Thoracic aorta (tissue), 2 donors: ENCODE measurements at places on chromosomes 1 and 21.

DNA sequence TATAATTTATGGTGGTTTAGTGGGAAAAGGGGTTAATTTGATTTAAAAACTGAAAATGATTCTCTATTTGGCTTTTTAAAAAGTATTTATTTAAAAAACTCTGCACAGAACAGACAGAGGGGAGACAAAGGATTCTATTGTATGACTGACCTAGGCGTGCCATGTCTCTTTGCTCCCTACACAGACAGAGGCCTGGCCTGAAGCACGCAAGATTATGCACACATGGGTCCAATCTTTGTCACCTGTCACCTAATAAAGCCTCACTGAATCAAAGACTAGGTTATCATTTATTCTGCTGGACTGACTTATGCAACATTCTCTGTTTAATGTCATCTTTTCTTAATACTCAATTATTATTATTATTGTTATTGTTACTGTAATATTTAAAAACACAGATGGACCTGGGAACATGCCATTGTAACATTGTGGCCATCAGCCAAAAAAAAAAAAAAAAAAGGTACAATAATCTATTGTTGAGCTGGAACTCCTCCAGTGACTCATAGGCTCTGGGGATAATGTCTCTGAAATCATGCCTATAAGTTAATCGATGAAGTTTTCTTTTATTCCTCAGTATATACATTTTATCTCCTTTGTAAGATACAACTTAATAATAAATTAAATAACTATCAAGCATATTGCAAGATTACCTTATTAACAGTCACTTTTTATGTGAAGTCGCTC is 112.1 kb downstream of the RUNX1 start:
- DNase-seq: no peak

GRCh38 chr1:113303267-113303666 is 87.0 kb upstream of the MAGI3 start:
- DNase-seq: no peak

DNA sequence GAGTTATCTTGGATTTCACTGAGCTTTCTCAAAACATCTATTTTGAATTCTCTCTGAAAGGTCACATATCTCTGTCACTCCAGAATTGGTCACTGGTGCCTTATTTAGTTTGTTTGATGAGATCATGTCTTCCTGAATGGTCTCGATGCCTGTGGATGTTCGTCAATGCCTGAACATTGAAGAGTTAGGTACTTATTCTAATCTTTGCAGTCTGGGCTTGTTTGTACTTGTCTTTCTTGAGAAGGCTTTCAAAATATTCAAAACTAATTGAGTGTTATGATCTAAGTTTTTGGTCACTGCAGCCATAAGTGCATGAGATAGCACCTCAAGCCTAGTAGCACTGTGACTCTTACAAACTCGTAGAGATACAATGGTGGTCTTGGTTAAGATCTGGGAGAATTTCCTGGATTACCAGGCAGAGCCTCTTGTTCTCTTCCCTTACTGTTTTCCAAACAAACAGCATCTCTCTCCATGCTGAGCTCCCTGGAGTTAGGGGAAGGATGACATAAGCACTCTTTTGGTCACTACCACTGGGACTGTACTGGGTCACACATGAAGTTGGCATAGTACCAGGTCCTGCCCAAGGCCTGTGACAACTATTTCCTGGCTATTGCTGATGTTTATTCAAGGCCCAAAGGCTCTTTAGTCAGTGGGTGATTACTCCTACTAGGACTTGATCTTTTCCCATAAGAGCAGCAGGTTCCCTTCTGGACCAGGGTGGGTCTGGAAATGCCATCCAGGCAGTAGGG is 25.6 kb downstream of the SLC22A15 start:
- DNase-seq: no peak

- no peak for DNase-seq
Measured at GRCh38 chr1:26302733-26303405, 3.6 kb downstream of the UBXN11 start.

GRCh38 chr21:21957490-21957889 is 959.3 kb downstream of the NCAM2 start:
- DNase-seq: no peak

GRCh38 chr1:21912038-21912758 is 24.9 kb downstream of the HSPG2 start:
- DNase-seq: no peak

GRCh38 chr1:221035662-221036153 is 156.5 kb downstream of the HLX start:
- no peak for DNase-seq

- DNase-seq: no peak
Measured at GRCh38 chr1:202807926-202808757, at the start of gene KDM5B. Gene KDM5B (minus strand): TSS chr1:202808421. CDS start chr1:202808305, 116 bp downstream.

GRCh38 chr1:213968146-213968825 is 19.5 kb upstream of the PROX1 start:
- no peak for DNase-seq

GRCh38 chr1:233673947-233674431 is 60.1 kb downstream of the KCNK1 start:
- no peak for DNase-seq

DNA sequence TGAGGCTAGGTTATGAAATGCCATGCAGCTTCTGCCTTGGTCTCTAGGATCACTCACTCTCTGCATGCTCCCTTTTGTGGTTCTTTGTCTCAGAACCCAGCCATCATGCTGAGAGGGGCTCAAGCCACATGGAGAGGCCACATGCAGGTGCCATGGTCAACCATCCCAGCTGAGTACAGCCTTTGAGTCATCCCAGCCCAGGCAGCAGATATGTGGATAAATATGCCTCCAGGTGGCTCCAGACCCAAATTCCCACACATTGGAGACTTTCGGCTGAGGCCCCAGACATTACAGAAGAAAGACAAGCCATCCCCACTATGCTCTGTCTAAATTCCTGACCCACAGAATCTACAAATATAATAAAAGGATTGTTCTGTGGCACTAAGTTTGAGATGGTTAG is 102.0 kb downstream of the LHX9 start:
- DNase-seq: no peak
